ENCODE measurements at places on chromosomes 1 and 21. TPM values are rescaled to one million over a fixed set of nuclear protein-coding genes. Genes with fewer than 3 reads are reported as not detected.

TIE1 gene
- not detected for total RNA-seq

DEPDC1 gene
- total RNA-seq, result 17.3 TPM

ABCG1 gene
- 2.6 TPM for total RNA-seq

AXDND1 gene
- total RNA-seq, result 0.29 TPM

CD1D gene
- not detected for total RNA-seq
